ENCODE measurements at places on chromosomes 1 and 21. TPM values are rescaled to one million over a fixed set of nuclear protein-coding genes. Genes with fewer than 3 reads are reported as not detected.
A peak's percentile ranks its signal among the peaks of the same experiment; 100 is the strongest.

DNA sequence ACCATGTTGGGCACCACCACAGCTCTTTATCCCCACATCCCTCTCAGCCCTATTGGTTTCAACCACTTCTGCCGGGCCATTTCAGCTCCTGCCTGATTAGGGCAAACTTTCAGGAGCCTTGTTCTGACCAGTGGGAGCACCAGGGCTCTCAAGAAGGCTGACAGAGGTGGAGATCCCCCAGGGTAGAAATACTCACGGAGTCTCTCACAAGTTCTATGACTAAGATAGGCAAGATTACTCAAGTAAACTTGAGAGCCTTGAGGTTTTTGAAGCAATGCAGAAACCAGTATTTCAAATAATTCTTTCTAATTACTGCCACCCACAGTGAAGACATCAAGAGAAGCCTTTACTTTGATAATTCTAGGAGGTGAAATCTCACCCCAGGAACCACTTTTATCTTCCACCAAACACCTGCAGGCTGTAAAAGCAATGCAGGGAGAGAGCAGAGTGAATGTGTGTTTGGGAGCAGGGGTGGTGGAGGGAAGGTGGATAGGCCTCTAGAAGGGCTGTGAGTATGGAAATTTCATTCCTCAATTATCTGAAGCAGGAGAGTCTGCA is 6.6 kb upstream of the PTCH2 start:
- DNase-seq, result no peak

Gene PHLDA3
- 3.8 TPM for total RNA-seq

Gene ITLN2
- not detected for total RNA-seq

DNA sequence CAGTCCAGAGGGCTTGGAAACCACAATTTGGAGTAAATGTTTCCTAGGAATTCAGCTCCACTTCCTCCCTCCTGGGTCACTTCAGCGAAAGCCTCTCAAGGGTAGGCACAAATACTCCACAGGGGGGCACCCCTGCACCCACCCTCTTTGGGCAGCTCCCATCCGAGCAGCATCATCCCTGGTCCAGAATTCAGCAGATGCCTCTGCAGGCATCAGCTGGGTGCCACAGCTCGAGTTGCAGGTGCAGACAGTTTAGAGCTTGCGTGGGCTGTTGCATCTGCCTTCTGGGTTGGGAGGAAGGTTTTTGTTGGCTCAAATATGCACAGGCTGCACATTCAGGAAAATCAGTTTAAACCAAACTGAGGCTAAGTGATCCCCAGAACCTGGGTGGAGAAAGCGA is 25.0 kb downstream of the KANK4 start:
- DNase-seq, result no peak

Gene DCDC2B
- under 0.01 TPM for total RNA-seq

DNA sequence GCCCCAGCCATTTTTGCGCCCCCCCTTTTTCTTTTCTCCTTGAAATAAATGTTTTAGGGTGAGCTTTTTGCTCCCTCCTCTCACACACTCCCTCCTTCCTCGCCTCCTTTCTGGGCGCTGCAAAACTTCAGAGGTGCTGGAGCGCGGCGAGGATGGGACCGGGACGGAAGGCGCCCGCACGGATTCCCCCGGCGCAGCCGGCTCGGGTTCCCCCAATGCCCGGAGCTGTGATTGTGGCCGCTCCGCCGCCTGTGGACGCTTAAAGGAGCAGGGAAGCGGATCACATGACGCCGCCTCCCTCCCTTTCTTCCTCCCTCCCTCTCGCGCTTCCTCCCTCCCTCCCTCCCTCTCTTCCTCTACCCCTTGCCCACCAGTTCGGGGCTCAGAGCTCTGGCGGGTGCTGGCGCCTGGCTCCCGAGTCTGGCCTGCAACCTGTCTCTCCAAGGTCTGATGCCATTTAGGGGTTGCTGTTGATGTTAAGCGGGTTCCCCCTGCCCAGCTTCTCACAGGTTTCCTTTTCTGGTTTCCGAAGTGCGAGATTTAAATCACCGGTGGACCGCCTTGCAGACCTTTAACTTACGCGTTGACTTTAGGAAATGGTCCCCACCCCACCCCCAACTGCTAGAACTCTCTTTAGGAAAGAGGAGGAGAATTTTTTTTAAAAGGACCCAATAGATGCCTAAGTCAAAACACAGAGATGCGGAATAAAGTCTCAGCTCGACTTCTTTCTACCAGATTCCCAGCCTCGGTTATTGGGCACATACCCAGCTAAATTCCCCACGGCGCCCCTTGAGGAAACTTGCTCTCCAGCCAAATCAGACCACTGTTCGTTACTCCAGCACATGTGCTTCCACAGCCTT is at the start of gene WLS:
TSS of gene WLS (minus strand) at position 235 of the 860 bp plus-strand sequence. CDS start at position 11, 224 bp downstream.
- peak; percentile 21 for DNase-seq

- DNase-seq, result no peak
Measured at GRCh38 chr1:69109277-69109676, 458.4 kb upstream of the LRRC7 start.

DNA sequence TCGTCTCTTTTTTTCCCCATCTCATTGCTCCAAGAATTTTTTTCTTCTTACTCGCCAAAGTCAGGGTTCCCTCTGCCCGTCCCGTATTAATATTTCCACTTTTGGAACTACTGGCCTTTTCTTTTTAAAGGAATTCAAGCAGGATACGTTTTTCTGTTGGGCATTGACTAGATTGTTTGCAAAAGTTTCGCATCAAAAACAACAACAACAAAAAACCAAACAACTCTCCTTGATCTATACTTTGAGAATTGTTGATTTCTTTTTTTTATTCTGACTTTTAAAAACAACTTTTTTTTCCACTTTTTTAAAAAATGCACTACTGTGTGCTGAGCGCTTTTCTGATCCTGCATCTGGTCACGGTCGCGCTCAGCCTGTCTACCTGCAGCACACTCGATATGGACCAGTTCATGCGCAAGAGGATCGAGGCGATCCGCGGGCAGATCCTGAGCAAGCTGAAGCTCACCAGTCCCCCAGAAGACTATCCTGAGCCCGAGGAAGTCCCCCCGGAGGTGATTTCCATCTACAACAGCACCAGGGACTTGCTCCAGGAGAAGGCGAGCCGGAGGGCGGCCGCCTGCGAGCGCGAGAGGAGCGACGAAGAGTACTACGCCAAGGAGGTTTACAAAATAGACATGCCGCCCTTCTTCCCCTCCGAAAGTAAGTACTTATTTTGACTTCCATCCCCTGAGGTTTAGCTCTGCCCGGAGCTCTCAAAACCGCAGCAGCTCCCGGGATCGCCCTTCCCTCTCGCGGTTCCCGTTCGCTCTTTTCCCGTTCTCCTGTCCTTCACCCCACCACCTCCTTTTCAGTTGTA is 1.5 kb downstream of the TGFB2 start:
- DNase-seq, result no peak

Gene NSL1
- total RNA-seq, result 43.9 TPM

DNA sequence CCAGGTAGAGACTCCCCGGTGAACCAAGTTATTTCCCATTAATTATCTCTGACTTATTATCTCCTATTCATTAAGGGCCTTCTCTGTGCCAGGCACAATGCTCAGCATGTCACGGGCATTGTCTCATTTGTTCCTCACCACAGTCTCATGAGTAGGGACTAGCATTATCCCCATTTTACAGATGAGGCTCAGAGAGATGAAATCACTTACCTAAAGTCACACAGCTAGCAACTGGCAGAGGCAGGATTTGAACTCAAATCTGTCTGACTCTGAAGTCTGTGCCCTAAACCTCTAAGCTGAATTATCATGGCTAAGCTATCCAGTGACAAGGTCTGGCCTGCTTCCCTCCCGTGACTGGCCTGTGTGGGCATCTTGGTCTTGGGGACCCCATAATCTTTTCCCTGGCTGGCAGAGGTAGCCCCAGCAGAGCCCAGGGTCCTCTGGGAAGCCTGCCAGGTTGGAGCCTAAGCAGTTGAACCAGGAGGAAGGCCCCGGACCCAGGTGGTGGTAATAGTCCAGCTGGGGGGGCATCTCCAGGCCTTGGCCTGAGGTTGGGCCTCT is 4.5 kb downstream of the MAP7D1 start:
- no peak for DNase-seq

- no peak for DNase-seq
Measured at GRCh38 chr1:88801575-88802208, 89.7 kb downstream of the GTF2B start.

DNA sequence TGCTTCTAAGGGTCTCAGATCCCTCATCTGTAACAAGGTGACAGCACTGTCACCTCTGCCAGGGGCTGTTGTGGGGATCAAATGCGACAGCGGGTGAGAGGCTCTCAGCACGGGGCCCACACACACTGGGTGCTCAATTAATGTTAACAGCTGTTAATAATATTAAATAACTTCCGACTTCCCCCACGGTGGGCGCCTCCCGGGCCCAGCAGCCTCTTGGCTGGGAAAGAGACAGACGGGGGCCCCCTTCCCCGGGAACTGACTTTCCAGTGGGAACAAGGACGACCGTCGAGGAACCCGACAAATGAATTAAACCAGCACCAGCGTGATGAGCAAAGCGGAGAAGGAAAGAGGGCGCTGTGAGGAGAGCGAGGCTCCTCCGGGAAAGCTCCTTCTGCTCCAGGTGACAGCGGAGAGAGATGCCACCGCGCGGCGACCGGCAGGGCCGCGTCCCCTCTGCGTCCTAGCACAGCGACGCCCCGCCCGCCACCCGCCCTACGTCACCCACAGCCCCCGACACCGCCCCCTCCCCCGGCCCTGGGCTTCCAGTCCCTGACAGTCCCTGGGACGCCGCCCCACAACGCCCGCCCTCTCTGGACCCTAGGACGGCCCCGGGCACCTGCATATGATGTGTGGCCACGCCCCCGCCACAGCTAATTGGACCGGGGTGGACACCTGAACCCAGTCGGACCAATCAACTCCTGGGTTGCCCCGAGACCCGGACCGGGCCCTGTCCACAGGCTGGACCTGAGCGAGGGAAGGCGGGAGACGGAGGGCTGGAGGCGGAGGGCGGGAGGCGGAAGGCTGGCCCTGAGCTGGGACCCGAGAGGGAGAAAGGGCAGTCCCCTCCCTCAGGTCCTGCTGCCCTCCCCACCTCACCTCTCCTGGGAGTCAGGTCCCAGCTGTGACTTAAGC is 38.2 kb downstream of the MATN1 start:
- no peak for DNase-seq

DNA sequence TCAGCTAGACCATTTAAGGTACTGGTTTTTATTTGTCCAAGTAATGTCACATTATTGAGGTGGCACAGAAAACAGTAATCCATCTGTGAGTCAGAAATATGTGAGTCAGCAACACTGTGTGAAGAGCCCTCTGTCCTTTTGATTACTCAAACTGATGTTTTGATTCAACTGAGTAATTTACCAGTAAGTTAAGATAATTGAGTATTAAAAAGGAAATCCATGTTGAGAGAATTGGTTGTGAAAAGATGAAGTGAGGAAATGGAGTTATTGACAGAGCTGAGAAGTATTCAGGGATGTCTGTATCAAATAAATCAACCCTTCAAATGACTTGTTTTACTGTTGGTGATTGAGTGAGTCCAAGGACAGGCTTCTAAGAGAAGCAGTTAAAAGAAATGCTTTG is 302.7 kb upstream of the SGIP1 start:
- no peak for DNase-seq

GRCh38 chr21:27532076-27532475 is 565.2 kb upstream of the ADAMTS5 start:
- no peak for DNase-seq

GRCh38 chr1:59543211-59543668 is 246.3 kb downstream of the FGGY start:
- no peak for DNase-seq

Gene LCE3E
- total RNA-seq, result not detected

Gene NBPF4
- 0.27 TPM for total RNA-seq

- no peak for DNase-seq
Measured at GRCh38 chr1:42734201-42735035, 5.6 kb downstream of the CLDN19 start.
